Thoracic aorta (tissue), 2 donors: ENCODE measurements at places on chromosomes 2 and 18. TPM values are rescaled to one million over a fixed set of nuclear protein-coding genes. Genes with fewer than 3 reads are reported as not detected.

KCNF1 gene
- total RNA-seq, result not detected

SAG gene
- not detected for total RNA-seq

MYL12A gene
- total RNA-seq, result 800 TPM

GRHL1 gene
- 0.41 TPM for total RNA-seq

LINC00305 gene
- total RNA-seq, result not detected

DPP10 gene
- total RNA-seq, result not detected

GRCh38 chr2:3212061-3212362 is 165.6 kb downstream of the EIPR1 start:
- no peak for DNase-seq

- DNase-seq, result no peak
These were observed 2.3 kb upstream of the ITGA4 start for GRCh38 chr2:181454686-181455450.

DNA sequence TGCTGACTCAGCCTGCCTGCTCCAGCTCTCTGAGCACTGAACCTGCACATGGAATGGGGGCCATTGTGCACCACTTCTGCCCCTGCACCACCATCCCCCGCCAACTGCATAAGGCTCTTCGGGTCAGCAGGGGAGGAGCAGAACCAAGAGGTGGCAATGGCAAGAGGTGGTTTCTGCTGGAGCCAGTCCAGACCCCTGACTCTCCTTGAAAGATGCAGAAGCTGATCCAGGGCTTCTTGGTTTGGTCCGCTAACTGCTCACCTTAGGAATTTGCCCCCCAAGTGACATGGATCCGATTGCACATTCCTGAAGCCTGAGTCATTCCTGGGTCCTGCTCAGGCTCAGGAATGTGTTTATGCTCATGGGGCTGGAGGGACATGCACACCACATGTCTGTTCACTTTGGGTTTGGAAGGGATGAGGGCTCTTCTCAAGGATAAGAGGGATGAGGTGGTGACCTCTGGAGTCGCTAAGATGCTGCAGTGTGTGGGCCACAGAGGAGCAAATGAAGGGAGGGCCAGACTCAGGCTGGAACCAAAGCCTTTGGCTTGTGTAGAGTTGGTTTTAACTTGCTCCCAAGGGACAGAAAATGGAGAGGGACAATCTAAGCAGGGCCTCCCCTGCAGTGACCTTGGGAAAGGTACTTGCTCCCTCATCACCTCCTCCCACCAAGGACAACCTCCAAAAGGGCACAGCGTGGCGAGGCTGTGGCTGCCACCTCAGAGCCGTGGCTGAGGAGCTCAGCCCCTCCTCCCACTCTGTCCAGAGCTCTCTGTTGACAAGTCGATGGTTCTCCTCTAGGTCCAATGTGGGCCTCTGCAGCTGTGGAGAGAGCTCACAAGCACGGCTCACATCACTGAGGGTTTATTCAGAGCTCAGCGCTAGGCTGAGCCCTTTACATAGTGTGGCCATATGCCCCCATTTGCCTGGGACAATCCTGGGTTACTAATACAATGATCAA is 66.2 kb downstream of the HS1BP3 start:
- DNase-seq, result no peak

GRCh38 chr2:6143812-6144211 is 451.6 kb downstream of the SOX11 start:
- no peak for DNase-seq

- DNase-seq, result no peak
These were observed 4.7 kb upstream of the KCNJ3 start for GRCh38 chr2:154693741-154694340.

DNA sequence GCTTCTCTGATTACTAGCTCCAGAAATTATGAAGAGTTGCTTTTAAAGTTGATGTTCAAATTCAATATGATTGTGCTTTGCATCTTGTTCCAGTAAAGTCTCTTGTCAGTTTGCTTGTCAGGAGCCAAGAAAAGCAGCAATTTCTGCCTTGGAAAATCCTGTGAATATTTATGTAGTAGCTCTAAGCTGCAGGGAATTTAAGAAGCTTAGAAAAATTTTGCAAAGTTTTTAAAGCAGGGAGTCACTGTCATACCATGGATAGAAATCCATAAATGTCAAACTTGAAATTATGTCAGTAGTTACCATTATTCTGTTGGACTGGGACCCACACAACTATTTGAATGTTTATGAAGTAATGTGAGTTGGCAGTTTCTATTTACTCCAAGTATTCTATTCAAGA is 169.3 kb downstream of the TMEM200C start:
- no peak for DNase-seq

DNA sequence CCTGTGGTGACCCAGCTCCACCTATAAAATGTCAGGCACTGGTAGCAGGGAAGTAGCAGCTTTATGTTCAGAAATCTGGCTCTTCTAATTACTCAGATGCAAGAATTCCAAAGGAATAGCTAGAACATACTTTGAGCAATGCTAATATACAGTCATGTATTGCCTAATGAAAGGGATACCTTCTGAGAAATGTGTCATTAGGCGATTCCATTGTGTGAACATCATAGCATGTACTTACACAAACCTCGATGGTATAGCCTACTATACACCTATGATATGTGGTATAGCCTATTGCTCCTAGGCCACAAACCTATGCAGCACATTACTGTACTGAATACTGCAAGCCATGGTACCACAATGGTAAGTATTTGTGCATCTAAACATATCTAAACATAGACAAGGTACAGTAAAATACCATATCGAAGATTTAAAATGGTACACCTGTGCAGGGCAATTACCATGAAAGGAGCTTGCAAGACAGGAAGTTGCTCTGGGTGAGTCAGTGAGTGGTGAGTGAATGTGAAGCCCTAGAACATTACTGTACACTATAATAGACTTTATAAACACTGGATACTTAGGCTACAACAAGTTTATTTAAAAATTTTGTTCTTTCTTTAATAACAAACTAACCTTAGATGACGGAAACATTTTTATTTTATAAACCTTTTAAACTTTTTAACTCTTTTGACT is 50.3 kb upstream of the ETAA1 start:
- DNase-seq, result no peak

- no peak for DNase-seq
These were observed 213.4 kb upstream of the STK17B start for GRCh38 chr2:196384729-196385128.

DNA sequence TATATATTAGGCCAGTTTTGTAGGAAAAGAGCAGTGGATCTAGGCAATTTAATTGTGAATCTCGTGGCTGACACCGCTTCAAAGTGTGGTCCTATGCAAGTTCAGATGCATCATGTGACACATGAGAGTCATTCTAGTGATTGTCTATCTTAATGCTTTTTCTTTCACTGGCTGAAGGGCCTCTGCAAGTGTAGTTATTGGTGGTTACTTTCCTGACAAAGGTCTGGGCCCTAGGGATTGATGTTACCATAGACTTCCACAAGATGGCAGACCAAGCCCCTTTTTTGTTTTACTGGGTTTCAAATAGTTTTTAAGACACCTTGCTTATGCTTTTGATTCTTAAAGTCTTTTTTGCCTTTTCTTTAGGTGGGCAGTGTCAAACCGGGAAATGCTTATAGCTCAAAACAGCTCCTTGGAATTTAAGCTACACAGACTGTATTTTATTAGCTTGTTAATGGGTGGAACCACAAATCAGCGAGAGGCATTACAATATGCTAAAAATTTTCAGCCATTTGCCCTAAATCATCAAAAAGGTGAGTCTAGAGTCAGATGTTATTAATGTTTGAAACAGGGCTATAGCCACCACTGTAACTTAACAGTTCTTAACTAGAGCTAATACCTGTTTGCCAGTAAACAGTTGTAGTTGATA is 25.9 kb downstream of the CD8A start:
- DNase-seq, result no peak

DNA sequence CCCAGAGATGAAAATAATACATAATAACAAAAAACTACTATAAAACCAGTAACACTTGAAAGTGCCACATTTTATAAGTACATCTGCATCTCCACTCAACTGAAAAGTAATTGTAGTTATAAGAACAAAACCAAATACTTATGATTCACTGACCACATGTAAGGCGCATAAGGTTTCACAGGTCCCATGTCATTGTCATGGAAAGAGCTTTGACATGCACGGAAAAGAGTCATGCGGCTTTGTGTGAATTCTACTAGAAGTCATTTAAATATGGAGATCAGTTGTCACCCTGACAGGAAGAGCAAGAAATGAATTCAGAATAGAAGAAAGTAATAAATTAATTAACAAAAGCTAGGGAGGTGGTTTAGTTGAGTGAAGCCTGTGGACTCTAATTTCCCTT is 459.1 kb downstream of the CDH2 start:
- DNase-seq, result no peak

DNA sequence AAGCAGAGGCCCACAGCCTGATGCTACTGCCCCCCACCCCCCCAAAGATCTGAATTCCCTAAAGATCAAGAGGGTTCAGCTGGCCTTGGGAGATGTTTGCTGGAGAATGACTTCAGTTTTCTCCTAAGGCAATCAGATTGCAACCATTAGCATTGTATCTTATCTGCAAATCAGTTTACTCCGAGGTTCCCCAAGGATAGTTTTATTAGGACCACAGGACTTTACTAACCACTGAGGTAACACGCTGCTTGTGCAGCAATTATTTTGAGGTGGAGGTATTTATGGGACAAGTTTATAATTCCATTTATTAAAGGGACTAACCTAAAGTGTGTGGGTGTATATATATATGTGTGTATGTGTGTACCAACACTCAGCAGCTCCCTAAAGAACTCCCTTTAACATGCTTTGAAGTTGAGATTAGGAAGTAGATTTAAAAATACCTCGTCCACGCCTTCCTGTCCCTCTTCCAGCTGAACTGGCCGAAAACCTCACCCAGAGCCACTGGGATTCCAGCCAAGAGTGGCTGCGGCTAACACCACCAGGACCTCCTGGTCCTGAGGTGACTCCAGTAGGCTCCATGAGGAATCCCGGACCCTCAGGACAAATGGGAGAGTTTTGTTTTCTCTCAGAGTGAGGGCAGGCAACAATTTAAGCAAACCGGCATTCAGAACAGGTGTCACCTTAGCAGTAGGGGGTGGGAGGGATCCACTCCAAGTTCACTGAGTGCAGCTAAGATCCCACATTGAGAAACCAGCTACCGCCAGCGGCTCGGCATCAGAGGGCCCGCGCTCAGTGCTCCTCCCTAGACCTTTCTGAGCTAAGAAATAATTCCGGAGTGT is 3.0 kb upstream of the DLX1 start:
- no peak for DNase-seq

- DNase-seq, result no peak
These were observed 631 bp downstream of the GYPC start for GRCh38 chr2:126656431-126657147.

DNA sequence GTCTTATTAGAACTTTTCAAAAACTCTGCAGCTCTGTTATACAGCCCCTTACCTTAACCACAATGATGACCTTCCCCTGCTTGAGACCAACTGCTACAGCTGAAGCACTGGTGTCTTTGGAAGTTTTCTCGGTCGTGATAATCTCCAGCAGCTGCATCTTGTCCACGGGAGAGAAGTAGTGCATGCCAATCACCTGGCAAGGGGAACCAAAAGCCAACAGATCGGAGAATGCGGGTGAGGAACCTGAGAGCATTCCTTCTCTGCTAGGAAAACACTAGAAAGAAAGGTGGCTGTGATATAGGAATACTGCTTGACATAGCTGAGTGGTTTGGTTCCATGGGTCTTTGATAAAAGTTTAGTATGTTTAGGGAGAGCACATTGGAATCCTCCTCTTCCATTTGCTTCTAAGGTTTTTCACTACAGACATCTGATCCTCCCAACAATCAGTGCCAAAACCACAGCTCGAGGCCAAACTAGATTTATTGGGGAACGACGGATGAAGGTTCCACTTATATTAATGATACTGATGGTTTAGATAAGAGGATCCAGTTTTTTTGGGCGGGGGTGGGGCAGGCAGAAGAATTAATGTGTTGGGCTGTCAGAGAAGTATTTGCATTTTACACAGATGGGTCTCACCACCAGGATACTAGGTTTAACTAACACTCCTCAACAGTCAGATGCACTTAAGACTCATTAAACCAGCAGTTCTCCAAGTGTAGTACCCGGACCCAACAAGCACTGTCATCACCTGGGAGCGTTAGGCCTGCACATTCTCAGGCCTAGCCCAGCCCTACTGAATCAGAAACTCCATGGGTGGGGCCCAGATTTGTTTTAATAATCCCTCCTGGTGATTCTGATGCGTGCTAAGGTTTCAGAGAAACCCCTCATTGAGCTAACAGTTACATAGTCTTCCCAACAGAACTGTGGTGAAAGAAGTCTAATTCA is 22.4 kb downstream of the GAREM2 start:
- no peak for DNase-seq

DNA sequence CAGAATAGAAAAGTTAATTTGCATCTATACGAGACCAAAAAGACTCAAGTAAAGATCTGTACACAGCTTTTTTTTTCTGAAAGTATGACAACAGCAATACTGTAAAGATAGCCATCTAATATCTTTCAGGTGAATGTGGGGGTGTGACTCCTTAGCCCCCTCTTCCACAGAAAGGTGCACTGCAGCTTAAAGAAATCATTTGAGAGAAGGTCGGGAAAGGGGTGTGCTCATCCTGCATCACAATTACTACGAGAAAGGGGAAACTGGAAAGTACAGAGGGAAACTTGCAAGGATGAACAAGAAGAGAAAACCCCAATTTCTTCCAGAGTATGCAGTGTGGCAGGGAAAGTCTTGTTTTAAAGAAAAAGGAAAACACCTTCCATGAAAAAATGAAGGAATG is 255.6 kb downstream of the CCDC178 start:
- DNase-seq, result no peak

DNA sequence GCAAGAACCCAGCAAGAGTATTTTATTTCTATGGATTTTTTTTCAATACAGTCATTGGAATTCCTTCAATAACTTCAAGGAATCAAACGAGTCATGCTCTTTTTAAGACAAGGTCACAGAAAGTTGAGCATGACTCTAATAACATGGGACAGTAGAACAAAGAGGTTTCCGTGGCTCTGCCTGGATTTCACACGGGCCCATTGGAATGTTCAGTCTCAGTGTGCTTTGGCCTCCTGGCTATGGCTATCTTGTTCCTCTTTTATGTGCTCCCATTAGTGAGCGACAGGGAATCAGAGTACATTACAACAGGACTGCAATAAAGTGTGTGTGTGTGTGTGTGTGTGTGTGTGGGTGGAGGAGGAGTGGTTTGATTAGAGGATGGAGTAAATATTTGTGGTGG is 312.4 kb downstream of the DCC start:
- no peak for DNase-seq

- no peak for DNase-seq
These were observed 888 bp upstream of the ADCY3 start for GRCh38 chr2:24920809-24921441.

GRCh38 chr2:3349211-3349693 is 28.4 kb downstream of the EIPR1 start:
- DNase-seq, result no peak

DNA sequence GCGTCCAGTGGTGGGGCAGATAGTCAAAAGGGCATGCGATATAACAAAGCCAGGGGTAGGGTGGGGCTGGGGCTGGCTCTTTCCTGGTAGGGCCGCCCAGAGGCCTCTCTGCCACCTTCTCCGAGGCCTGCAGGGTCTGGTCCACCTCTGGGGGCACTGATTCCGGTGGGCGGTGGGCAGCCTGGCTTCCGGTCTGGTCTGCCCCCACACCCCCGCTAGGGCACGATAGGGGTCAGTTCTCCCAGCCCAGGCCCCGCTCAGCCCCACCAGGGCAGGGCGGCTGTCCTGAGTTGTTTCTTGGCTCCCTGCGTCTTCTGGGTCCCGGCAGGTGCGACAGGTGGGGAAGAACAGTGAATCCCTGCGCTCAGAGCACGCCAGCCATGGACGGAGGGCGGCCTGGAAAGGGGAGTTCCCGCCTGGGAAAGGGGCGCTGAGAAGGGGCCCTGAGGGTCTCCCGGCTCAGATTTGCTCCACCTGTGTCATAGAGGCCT is 707 bp upstream of the ERFE start:
- no peak for DNase-seq
